AG10803 (cell line): ENCODE measurements at places on chromosomes 5 and 9.

DNA sequence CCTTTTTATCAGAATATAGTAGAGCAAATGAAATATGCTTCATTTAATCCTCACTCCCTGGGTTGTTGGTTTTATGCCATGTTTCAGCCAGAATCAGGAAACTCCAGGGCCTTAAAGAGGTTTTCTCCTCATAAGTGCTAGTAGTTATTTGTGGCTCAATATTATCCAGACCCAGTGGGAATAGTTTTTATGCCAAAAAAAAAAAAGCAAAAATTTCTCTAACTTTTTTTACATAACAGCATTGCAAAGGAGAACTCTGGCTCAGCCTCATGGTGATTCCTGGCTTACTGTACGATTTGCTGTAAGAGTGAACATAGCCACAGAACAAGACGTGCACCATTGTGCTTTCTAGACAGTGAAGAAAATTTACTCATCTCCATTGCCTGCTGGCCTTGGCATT, 232.5 kb downstream of the PJA2 start:
- DNase-seq = no peak

DNA sequence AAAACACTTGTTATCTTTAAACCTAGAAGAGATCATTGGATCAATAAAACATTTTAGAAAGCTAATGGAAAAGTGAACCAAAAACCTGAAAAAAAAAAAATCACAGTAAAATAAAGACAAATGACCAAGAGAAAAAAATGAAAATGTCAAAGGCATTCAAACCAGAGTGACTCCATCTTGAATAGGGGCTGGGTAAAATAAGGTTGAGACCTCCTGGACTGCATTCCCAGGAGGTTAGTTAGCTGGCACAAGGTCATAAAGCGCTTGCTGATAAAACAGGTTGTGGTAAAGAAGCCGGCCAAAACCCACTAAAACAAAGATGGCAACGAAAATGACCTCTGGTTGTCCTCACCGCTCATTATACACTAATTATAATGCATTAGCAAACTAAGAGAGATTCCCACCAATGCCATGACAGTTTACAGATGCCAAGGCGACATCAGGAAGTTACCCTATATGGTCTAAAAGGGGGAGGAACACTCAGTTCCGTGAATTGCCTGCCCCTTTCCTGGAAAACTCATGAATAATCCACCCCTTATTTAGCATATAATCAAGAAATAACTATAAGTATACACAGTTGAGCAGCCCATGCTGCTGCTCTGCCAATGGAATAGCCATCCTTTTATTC, 116.7 kb upstream of the NEK6 start:
- no peak for DNase-seq

DNA sequence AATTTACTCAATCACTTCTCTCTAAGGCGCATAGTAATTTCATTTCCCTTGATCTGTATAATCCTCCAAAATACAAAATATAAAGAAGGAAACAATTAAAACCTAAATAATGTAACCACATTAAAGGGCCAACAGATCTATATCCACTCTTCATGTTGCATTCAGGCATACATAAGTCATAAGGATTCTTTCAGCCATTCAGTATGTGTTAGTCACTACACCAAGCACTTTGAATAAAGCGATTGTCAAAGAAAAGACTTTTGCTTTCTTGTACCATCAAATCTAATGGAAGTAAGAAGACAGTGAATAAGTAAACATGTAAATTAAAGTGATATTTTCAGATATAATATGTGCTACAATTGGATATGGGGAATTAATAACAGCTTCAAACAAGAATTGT, 569.2 kb upstream of the PTPRD start:
- no peak for DNase-seq

- DNase-seq = no peak
These were observed 630.6 kb downstream of the TLE1 start for GRCh38 chr9:81058782-81059181.

- DNase-seq = no peak
These were observed 5.6 kb downstream of the WNK2 start for GRCh38 chr9:93189369-93190132.

DNA sequence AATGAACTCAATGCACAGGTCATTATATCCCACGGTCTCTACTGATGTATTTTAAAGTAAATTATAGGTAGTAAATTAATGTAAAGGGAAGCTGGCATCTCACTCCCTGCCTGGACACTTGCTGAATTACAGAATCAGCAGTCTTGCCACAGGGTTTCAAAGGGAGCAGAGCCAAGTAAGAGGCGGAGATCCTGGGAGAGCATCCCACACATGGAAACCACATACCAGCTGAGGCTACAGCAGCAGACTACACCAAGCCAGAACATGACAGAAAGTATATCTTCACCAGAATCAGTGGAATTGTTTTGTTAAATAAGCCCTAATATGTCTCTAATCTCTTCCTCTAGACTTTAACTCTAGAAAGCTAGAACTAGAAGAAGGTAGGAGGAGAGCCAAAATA, 1689.2 kb upstream of the WWC1 start:
- DNase-seq = no peak

DNA sequence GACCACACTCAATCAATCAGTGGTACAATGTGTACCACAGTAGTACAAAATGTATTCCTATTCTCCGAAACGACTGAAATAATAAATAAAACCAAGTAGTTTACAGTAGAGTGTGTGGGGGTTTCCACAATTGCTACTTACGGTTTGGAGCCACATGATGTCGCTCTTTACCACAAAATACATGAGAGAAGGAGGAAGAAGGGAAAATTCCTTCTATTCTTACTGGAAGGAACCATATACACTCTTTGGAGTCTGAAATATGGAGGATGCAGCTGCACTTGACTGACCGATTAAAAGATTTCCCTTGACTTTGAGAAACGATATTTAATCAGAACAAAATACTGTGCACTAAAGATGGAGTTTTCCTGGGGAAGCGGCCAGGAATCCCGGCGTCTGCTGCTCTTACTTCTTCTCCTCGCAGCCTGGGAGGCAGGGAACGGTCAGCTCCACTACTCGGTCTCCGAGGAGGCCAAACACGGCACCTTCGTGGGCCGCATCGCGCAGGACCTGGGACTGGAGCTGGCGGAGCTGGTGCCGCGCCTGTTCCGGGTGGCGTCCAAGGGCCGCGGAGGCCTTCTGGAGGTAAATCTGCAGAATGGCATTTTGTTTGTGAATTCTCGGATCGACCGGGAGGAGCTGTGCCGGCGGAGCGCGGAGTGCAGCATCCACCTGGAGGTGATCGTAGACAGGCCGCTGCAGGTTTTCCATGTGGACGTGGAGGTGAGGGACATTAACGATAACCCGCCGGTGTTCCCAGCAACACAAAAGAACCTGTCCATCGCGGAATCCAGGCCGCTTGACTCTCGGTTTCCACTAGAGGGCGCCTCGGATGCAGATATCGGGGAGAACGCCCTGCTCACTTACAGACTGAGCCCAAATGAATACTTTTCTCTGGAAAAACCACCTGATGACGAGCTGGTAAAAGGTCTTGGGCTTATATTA, at the start of gene PCDHA4:
Gene PCDHA4, plus strand, starts transcription at position 235 of the 942 bp plus-strand sequence.
- peak; percentile 9 for DNase-seq

DNA sequence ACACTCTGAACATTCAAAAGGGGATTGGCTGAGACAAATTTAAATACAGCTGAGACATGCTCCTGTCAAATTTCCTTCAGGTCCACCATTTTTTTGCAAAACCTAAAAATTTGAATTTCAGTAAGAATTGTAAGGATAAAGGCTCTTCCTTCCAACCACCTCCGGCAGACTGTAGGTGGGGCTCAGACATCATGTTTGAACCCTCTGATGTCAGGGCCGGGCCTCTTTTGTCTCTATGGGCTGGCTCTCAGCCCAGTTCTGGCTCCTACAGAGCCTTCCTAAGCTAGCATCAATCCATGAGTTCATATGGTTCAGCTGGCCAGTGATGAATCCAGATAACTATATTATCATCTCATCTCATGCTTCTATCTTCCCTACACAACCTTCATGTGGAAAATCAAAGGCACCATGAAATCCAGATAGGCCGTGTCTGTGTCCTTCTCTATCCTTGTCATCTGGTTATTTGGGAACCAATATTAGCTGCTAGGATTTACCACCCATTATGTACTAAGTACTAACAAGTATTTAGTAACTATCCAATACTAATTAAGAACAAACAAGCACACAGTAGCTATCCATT, 44.2 kb downstream of the NIPSNAP3B start:
- peak; percentile 54 for DNase-seq

DNA sequence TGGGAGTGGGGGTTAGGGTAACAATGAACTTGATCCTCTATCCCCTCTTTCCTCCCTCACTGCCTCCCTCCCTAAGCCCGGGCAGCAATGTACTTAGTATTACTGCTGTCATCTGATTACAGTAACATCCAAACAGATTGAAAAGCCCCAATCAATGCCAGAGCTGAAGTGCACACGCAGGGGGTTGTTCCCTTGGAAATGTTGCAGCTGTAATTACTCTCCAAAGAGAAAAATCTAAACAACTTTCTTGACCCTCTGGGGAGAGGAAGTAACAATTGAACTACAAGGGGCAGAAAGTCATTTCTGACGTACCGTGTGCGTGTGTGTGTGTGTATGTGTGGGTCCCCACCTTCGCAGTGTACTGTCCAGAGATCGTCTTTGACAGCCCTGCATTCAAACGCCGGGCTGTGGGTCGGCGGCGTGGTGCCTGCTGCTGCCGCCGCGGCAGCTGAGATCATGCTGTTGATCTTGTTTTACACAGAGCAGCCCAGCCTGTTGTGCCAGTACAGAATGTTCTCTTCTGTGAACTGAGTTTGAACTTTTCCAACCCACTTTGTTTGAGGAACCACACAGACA, 66.0 kb upstream of the KLF9 start:
- DNase-seq = peak; percentile 54

DNA sequence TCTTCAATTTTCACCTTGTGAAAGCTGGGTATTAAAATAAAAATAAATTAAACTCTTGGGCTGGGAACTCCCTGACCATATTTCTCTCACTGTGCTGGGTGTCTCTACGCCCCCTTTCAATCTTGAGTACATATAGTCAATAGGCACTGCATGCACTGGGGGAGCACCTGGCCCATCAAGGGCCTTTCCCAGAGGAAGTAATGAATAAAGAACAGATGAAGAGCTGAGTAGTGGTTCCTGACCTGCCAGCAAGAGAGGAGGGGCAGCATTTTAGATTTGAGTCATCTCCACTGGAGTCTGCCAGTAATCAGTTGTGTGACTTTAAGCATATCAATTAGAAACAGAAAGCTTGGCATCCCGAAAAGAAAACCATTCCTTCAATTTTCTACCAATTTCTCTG, 6.2 kb downstream of the MAPKAP1 start:
- peak; percentile 41 for DNase-seq

DNA sequence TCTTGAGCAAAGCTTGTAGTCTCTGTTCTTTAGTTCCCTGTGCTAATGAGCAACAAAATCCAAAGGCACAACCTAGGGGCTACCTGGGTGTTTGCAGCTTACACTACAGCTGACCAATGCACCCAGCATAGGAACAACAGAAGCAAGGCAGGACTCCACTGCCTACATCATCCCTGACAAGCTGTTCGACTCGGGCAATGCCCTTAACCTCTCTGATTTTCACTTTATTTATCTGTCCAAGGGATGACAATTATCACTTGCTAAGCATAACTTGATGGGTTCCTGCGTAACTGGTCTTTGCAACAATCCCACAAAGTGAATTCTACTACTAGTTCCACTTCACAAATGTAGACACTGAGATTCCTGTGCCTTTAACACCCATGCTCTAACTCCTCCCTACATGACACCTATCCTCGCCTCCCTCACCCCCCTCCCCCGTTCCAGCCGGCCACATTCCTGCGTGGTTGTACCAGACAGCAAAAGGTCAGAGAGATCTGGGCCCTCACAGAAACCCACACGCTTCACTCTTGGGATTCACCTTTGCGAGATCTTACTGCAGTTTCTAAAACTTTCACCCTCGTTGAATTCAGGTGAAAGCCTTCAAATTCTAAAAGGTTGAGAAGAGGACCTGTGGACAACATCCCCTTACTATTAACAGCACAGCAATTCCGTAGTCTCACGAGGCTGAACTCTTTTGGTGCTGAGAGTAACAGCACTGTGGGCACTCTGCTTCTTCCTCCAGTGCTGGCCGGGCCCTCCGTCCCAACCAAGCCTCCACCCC, 995 bp downstream of the IPPK start:
- peak; percentile 68 for DNase-seq

- no peak for DNase-seq
These were observed 59.1 kb downstream of the JMY start for GRCh38 chr5:79295029-79295428.

- no peak for DNase-seq
These were observed 126.0 kb upstream of the IL12B start for GRCh38 chr5:159456261-159456660.

- no peak for DNase-seq
These were observed 109.5 kb downstream of the PALM2AKAP2 start for GRCh38 chr9:109889456-109889855.

GRCh38 chr5:158265931-158266700, 407.2 kb upstream of the CLINT1 start:
- no peak for DNase-seq
